ENCODE measurements at places on chromosomes 16 and 17.
A peak's percentile ranks its signal among the peaks of the same experiment; 100 is the strongest.

DNA sequence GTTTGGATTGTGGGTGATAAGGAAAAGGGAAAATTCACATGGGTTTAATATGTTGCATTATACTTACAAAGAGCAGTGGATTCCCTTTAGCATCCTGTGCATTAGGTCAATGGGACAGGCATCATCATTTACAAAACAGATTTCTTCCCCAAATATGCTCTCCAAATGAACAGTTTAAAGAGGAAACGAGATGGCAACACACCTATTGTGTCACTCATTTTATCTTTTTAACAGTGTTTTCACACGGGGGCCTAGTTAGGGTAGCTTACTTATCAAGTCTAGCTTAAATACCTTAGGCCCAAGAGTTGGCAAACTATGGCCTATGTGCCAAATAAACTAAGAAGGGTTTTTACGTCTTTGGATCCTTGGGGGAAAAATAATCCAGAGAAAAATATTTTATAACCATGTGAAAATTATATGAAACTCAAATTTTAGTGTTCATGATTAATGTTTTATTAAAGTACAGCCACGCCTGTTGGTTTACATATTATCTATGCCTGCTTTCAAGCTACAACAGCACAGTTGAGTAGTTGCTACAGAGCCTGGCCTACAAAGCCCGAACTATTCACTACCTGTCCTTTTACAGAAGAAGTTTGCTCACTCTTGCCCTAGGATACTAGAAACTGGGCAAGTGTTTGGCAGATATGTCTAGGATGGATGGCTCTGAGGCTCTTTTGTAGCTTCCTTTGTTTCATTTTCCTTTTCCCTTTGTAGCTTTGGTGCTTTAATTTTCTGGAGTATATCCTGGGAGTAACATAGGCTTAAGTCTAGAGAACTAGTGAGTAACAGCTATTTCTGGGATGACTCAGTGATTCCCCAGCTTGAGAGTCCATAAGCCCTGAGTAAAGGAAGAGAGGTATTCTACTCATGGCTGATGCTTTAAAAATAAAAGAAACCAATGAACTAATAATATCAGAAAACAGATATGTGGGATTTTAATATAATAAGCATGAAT lies 12.4 kb downstream of the NUP93 start:
- DNase-seq: peak; percentile 43

- DNase-seq: no peak
These were observed 31.9 kb downstream of the PMP22 start for GRCh38 chr17:15233022-15233805.

GRCh38 chr17:58991718-58992331 lies 114.9 kb downstream of the TRIM37 start:
- DNase-seq: peak; percentile 66

DNA sequence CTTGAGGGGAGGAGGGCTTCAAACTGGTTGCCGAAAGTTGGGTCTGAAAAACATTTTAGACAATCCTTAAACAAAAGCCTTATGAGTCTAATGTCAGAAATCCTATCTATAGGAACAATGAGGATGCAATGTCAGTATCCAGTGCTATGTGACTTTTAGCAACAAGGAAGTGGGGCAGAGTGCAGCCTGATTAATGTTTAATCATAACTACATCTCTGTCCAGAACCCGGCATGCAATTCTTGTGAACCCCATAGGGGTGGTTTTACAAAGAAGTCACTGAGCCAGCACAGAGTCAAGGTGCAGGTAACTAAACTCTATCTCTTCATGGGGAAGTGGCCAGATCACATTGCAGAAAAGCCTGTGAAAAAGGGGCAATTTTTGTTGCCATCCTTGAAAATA lies 267.5 kb downstream of the HS3ST4 start:
- no peak for DNase-seq

- DNase-seq: no peak
These were observed 8.7 kb downstream of the DLX4 start for GRCh38 chr17:49977463-49978389.

GRCh38 chr17:3890878-3891219 lies 2.0 kb downstream of the CAMKK1 start:
- no peak for DNase-seq

All from retinal pigment epithelial cell (primary cell).